Mammary epithelial cell (primary cell): ENCODE measurements at places on chromosomes 1 and 21. TPM values are rescaled to one million over a fixed set of nuclear protein-coding genes. Genes with fewer than 3 reads are reported as not detected.

The MEX3A gene
- total RNA-seq = 2.5 TPM

The SLC45A1 gene
- 0.50 TPM for total RNA-seq

The MYBPH gene
- total RNA-seq = not detected in 2 replicates

The E2F2 gene
- 0.17 TPM for total RNA-seq

The LCA5L gene
- 1.6 TPM in 2 replicates for total RNA-seq

The PRKAB2 gene
- 30.8 TPM for total RNA-seq

The RHBDL2 gene
- total RNA-seq = 0.67 TPM

The KCNK2 gene
- not detected in 2 replicates for total RNA-seq

The CR1 gene
- 0.17 TPM for total RNA-seq

The FHAD1 gene
- 0.12 TPM in 1 of 2 replicates, not detected in the other for total RNA-seq

The FAM78B gene
- total RNA-seq = 0.40 and 0.59 TPM in 2 replicates

The C1orf105 gene
- total RNA-seq = not detected in 2 replicates

The CHI3L2 gene
- total RNA-seq = 0.29 and 0.87 TPM in 2 replicates

The LIX1L gene
- 12.4 and 16.0 TPM in 2 replicates for total RNA-seq
